ENCODE measurements at places on chromosomes 13 and 19.

- DNase-seq, result no peak
Observed at GRCh38 chr19:2544576-2545415, 68.9 kb downstream of the GADD45B start.

GRCh38 chr13:100619940-100620339, 31.4 kb upstream of the GGACT start:
- no peak for DNase-seq

GRCh38 chr19:45781214-45782161, 802 bp downstream of the DMPK start:
- DNase-seq, result peak; percentile 49

GRCh38 chr13:26255115-26255514, 1.2 kb downstream of the CDK8 start:
- DNase-seq, result no peak

DNA sequence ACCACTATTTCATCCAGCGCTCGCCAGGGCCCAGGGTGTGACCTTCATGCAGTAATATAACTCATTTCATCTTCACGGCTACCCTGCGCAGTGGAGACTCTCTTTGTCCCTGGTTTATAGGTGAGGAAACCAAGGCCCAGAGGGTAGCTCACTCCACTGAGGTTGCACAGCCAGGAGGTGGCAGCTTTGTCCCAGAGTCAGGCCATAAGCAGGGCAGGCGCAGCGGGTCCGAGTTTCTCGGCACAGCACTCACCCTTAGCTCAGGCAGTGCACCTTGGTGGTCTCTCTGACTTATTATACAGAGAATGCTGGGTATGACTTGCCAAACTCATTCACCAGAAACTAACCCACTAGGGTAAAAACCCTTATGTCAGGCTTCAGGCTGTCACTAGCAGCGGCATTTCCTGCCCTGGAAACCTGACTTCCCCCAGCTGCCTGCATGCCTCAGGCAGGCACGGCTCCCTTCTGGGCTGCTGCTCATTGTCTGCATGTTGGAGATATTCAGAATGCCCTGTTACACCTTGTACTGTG, 24.5 kb downstream of the PPP5C start:
- no peak for DNase-seq
